ENCODE measurements at places on chromosomes 5 and 9.

GRCh38 chr9:97987487-97987886 lies 4.3 kb downstream of the ANP32B start:
- no peak for DNase-seq

GRCh38 chr9:124438091-124438490 lies 12.2 kb upstream of the ADGRD2 start:
- DNase-seq, result no peak

DNA sequence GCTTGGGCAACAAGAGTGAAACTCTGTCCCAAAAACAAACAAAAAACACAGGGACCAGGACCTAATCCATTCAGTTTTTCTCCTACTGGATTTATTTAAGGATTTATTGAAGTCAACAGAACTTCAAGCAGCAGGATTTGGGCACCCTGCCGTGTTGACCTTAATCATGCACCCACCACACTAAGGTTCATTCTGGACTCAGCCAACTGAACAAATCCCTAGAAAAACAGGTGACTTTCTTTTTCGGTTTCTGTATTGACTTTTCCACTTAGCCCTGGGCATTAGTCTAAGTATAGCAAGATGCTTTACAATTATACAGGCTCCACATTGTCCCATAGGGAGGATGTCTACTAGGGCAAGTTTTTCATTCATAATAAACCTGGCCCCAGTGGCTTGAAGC lies 30.0 kb downstream of the ZNF131 start:
- DNase-seq, result no peak

DNA sequence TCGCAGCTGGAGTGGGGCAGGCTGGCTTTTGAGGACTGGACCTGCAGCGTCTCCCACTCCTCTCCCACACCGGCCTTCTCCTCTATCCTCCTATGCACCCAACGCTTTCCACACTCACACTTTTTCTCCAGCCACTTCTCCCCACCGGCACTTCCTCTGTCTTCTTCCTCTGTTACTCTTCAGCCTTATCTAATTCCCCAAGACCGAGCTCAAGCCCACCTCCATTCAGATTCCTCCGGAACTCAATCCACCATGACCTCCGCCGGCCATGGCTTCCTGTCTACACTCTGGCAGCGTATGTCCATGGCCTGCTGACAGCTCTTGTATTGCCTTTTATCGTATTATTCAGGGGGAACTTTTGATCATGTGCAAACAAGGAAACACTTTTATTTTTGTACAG lies 545 bp upstream of the OR2V1 start:
- DNase-seq, result no peak

DNA sequence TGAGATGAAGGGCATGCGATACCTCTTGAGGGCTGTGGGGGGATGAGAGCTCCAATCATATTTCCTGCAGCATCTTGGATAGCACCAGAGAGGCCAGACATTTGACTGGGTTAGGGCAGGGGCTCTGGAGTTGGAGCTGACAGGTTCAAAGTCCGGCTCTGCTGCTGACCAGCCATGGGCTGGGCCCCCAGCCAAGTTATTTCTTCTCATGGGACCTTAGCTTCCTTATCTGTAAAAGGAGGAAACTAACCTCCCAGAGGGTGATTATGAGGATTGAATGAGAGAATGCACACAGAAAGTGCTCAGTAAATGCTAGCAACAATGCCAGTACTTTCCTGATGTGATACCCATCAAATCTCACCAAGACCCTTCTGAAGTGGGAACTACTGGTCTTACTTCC lies 65.2 kb upstream of the SLC25A51 start:
- no peak for DNase-seq

GRCh38 chr5:121967187-121967586 lies 5.4 kb downstream of the SRFBP1 start:
- no peak for DNase-seq

DNA sequence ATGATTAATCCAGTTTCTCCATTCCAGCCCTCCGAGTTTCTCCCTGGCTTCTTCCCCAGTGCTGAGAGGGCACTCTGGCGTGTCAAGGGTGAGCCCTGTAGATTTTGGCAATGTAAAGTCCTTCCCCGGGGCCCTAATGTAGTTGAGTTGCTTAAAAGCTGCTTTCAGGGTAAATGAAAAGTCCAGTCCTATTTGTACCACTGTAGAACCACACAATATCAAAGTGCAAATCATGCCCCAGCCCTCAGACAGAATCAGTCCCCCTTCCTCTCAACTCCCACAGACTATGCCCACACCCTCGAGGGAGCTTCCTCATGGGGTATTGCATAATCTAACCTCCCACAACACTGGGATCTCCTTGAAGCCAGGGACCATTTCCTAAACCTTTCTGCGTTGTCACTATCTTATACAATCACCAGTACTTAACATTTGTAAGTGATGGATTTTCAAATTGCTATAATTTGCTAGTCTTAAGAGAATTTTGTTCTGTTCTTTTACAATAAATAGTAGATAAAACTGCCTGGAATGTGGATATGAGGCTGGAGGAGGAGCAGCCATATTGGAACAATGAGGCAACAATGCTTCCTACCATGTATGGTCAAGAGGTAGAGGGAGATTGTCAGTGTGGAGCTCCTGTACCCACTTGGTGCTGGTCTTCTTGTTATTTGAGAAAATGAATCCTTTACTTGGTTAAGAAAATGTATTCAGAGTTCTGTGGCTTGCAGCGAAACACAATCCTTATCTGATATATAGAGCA lies 34.4 kb downstream of the ZNF366 start:
- DNase-seq, result no peak

Measured in mammary epithelial cell (primary cell).